ENCODE measurements at places on chromosomes 11 and 22. TPM values are rescaled to one million over a fixed set of nuclear protein-coding genes. Genes with fewer than 3 reads are reported as not detected.

Gene SCGB2A2
- total RNA-seq: not detected

DNA sequence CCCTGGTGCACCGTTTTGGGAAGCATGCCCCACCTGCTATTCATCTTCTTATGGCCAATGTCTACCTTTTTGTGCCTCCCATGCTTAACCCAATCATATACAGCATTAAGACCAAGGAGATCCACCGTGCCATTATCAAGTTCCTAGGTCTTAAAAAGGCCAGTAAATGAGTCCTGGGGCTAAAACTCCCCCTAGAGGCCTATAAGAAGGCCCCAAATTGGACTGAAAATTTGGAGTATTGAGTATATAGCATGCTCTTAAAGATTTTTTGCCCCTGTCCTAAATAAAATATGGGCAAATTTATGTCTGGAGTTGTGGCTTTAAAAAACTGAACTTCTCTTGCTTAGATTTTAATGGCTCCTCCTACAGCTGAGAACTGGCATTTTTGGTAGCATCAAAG lies 6.6 kb downstream of the OR51M1 start:
- no peak for DNase-seq

DNA sequence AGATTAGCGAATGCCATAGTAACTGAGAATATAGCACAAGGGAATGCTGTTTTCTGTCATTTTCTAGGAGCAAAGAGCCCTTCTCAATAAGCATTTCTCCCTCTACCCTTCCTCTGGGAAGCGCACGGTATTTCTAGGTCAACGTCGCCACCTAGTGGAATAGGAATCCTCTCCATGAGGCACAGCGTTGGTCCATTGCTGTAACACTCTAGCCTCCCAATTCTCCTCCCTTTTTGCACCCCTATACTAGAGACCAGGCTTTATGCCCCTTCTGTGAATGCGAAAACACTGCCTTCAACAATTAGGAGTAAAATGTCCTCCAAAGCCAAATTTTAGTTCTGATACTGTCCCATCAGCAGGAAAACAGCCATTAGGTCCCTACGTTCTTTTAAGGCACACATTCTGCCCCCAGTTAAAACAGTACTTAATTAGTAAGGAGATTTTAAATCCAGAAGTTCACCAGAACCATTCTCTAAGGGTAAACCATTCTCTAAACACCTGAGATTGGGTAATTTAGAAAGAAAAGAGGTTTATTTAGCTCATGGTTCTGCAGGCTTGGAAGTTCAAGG lies 12.8 kb upstream of the HYLS1 start:
- no peak for DNase-seq

- no peak for DNase-seq
These were observed 863 bp downstream of the YIF1A start for GRCh38 chr11:66287889-66288670.

Gene FZD4
- total RNA-seq: 31.3 TPM

DNA sequence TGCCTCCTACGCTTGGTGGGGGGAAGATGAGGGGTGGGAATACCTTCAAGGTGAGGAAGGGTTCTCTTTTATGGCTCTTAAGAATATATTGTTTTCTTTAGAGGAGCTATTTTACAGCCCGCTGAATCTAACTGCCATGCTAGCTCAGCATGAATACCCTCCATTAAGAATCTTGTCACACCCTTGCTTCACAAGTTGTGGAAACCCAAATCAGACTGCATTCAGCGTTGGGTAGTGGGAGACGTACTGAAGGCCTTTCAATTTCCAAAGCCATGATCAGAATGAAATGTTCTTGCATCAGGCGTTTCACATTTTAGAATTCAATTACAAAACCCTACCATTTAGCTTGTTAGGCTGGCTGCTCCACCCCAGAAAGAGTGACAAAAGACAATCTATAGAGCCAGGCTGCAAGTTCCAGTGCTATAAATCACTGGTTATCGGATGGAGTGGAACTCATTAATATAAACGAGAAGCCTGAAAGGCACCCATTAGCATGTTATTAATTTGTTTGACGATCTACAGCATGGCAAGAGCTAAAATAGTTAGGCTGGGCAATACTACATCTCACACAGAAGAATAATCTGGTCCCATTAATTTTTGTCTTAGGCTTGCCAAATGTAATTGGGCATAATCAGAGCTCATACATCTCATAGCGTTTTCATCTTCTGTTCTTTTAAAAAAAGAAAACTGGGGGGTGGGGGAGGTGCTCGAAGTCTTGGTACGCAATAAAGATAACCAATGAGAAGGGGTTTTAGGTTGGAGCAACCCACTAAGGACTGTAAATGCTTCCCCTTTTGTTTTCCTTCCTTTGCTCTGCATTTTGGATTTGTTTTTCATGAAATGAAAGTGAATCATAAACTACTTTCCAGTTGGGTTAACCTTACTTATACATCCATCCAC lies 57.5 kb downstream of the ABTB2 start:
- no peak for DNase-seq

Gene TEAD1
- 126 TPM for total RNA-seq

GRCh38 chr11:441418-442274 lies at the start of gene ANO9:
TSS of gene ANO9 (minus strand) at chr11:442011. CDS start at chr11:441926, 85 bp downstream.
- DNase-seq: no peak

DNA sequence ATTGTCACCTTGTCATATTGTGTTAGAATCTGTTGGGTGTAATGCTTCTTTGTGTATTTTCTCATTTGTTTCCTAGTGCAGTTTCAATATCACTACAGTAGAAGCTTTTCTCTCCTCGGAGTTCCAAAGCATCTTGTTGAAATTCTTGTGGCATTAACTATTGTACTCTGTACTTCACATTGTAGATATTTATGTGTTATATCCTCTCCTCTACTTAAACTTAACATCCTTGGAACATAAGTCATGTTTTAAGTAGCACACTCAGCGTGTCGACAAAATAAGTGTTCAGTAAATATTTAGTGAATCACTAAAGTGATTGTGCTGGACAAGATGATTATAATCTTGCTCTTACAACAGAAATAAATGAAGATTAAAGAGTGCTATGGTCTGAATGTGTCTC lies 201.7 kb downstream of the ARHGAP42 start:
- DNase-seq: no peak

DNA sequence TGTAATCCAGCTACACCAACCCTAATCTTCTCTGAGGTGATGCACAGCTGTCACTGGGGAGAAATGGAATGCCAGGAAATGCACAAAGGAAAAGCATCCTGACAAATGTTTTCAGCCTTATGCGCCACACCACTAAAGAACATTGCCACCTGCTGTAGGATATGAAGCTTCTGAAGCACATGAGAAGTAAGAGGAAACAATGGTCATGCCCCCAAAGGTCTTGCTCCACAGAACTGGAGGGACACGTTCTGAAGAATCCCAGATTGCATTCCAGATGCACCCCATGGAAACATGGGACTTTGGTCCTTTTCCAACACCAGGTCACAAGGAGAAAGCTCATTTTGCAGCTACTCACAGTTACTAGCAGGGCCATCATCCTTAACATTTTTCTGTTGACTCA lies 48.7 kb upstream of the ZBED5 start:
- no peak for DNase-seq

GRCh38 chr11:13082588-13082987 lies 73.5 kb downstream of the RASSF10 start:
- DNase-seq: no peak

DNA sequence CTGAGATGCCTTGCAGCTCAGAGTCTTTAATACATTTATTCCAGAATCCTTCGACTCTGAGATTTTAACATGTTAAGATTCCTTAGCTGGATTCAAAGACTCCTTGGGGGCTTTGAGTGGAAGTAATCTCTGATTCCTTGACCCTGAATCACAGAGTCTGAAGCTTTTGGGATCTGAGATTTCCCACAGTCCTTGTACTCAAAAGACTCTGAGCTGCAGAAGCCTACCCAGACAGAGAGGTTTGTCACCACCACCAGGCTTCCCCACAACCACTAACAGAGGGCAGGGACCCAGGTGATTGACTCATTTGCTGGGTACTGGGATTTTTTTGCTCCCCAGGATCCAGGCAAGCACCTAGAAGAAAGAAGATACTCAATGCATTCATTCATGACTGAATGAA lies 1.4 kb upstream of the SERPINH1 start:
- no peak for DNase-seq

DNA sequence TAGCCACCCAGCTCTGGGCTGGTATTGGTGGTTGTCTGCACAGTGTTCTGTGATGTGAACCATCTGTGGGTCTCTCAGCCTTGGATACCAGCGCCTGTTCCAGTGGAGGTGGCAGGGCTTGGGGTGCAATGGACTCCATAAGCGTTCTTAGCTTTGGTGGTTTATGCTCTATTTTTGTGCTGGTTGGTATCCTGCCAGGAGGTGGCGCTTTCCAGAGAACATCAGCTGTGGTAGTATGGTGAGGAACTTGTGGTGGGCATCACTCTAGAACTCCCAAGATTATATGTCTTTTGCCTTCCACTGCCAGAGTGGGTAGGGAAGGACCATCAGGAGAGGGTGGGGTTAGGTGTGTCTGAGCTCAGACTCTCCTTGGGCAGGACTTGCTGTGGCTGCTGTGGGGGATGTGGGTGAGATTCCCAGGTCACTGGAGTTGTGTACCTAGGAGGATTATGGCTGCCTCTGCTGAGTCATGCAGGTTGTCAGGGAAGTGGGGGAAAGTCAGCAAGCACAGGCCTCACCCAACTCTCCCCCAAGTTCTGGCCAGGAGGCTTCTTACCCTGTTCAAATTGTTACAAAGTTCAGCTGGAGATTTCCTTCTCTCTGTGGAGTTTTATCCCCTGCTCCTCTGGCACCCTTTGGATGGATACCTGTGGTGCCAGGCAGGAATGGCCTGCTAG lies 47.2 kb downstream of the MRGPRX2 start:
- no peak for DNase-seq

Gene CDC45
- 0.76 TPM for total RNA-seq

GRCh38 chr11:1181853-1182535 lies 24.2 kb downstream of the MUC5AC start:
- peak; percentile 59 for DNase-seq

Gene INPP5J
- 16.6 TPM for total RNA-seq

Gene MYO18B
- 139 TPM for total RNA-seq

- no peak for DNase-seq
These were observed 9.2 kb downstream of the MYO18B start for GRCh38 chr22:25751174-25751581.

Data from Right ventricle myocardium inferior (tissue), 1 donor.